Stimulated activated CD4-positive, alpha-beta T cell treated with anti-CD3 and anti-CD28 coated beads, Interleukin-1b, Interleukin-23, amount 100 ng/mL, for 4 hours (primary cell): ENCODE measurements at places on chromosomes 12 and 14.

DNA sequence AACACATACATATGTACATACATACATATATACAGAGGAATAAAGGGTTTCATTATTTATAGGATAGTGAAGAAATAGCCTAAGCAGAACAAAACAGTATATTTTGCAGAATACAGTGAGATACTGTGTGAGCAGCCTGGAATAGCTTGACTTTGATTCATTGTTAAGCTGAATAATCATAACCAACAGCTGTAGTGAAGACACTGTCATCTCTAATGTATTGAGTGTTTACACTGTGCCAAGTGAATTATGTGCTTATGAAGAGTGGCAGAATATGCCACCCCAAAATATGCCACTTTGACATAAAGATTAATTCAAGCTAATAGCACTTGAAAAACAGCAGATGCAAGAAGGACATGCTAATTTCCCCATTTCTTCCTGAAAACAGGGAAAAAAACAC, 48.2 kb upstream of the LRFN5 start:
- DNase-seq, result no peak

GRCh38 chr12:58575256-58575655, 345.0 kb downstream of the LRIG3 start:
- no peak for DNase-seq

DNA sequence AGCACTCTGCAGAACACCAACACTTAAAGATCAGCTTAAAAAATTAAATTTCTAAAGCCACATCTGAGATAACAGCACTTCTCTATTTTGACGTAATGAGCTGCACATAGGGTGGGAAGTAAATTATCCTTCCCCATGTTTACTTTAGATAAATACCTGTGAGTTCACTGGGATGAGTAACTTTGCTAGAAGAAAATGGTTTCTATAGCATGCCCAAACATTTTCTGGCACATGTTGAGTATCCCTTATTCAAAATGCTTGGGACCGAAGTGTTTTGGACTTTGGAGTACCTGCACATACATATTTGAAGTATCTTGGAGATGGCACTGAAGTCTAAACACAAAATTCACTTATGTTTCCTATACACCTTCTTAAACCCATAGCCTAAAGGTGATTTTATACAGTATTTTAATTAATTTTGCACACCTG, 6.6 kb downstream of the SLC38A2 start:
- DNase-seq, result no peak

DNA sequence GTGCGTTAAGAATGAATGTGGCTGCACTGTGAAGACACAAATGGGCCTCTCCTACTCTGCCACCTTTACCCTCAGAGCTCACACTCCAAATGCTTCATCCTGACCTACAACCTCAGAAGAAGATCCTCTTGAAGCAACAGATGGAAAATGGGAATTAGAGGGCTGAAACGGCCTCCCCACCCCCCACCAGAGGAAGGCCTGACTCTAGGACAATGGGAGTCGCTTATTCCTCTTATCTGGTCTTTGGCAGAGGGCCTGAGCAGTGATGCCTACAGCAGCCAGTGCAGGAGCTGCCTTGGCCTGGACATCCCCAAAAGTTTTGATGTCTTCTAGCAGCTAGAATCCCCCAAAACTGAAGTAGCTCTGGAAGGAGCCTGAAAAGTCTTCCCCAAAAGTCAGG, 29.2 kb downstream of the BTBD7 start:
- DNase-seq, result no peak

GRCh38 chr12:60168441-60168840, 572.6 kb downstream of the SLC16A7 start:
- no peak for DNase-seq

DNA sequence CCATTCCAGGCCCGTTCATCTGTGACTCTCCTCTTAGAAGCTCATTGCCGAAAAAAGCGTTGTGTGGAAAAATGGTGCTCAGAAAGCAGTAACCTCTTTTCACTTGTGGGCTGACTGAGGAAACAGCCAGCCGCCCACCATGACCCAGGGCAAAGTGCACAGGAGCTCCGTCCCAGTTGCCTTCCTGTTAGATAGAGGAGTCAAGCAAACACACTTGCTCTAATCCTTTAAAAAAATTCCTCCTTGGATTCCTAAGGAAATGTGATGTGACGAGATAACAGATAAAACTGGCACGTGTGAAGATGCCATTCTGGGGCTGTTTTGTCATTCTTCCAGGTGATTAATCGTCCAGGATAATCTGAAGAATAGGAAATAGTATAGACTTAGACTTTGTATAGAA, 396.8 kb upstream of the DDHD1 start:
- no peak for DNase-seq

GRCh38 chr14:65502676-65503124, 90.2 kb downstream of the FUT8 start:
- no peak for DNase-seq

- no peak for DNase-seq
Observed at GRCh38 chr14:98946940-98947339, 325.1 kb downstream of the BCL11B start.

DNA sequence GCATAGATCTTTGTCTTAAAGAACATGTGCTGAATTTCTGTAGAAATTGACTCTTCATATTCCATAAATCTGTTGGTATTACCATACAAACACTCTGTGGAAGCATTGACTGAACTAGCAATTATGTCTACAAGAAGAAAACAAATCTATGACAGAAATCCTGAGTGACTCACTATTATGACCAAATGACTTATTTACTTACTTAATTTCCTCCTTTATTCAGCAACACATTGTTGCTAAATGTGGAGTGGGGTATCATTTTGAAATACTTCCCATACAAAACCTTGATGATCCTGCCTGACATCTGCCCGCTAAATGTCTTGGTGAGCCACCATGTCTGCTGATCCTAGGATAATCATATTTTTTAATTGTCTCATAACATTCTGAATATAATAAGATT, 99.1 kb upstream of the SLCO1C1 start:
- DNase-seq, result no peak

- no peak for DNase-seq
Observed at GRCh38 chr12:90004319-90005074, 295.9 kb upstream of the ATP2B1 start.

- DNase-seq, result no peak
Observed at GRCh38 chr14:52327374-52328226, 13.5 kb downstream of the PTGER2 start.

GRCh38 chr12:69042970-69043369, 110.0 kb upstream of the CPM start:
- no peak for DNase-seq

DNA sequence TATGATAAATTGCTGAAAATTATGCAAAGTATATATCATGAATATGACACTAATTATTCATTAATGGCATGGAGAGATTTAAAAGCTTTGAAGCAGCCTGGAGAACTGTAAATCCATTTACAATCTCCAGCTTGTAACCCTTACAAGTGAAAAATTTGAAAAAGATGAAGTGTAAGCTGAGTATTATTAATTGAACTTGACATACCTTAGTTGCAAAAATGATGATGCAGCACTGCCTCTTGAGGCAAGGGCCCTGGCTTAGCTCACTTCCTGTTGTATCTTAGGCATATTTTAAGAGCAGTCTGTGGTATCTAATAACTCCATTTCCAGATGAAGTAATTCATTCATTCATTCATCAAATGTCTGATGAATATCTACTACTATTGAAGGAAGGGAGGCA, 158.6 kb downstream of the ANO4 start:
- no peak for DNase-seq

GRCh38 chr14:20743556-20743955, 2.1 kb upstream of the EDDM3A start:
- no peak for DNase-seq

- DNase-seq, result no peak
Observed at GRCh38 chr12:24775073-24775472, 173.8 kb downstream of the BCAT1 start.

DNA sequence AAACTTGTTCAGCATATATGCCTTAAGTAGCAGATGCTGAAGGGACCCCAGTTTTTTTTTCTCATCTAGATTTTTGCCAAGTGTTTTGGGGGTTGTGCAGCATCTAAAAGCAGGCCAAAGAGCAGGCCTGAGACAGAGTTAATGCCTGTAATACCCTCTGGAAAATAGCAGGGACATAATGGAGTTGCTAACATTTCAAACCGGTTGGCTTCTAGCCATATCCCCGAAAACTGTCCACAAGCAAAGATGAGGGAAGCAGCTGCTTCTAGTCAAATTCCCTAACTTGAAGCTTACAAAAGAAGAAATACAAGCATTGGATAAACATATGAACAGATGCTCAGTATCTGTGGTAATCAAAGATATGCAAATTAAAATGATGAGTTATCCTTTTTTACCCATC, 52.1 kb upstream of the AEBP2 start:
- DNase-seq, result no peak

DNA sequence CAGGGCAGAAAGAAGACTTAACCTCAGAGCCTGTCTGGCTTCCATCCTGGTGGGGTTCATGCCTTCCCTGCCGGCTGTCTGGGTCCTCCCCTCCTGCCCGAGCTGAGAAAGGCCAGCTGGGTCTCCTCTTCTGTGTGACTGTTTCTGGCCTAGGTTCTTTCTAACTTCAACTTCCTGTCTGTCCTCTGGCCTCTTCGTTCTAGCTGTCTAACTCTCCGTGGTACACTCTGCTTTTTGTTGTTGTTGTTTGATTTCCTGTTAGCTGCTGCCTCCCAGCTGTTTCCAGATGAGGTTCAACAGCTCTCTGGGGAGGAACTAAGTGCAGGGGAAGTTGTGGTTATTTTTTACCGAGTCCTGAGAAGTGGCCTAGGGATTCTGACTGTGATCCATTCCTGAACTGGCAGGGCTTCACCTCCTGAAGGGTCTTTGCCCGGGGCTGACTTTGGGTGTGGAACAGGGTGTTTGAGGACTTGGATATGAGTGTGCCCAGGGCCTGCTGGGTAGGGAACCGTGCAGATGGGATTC, 3.2 kb downstream of the MLXIP start:
- DNase-seq, result no peak

DNA sequence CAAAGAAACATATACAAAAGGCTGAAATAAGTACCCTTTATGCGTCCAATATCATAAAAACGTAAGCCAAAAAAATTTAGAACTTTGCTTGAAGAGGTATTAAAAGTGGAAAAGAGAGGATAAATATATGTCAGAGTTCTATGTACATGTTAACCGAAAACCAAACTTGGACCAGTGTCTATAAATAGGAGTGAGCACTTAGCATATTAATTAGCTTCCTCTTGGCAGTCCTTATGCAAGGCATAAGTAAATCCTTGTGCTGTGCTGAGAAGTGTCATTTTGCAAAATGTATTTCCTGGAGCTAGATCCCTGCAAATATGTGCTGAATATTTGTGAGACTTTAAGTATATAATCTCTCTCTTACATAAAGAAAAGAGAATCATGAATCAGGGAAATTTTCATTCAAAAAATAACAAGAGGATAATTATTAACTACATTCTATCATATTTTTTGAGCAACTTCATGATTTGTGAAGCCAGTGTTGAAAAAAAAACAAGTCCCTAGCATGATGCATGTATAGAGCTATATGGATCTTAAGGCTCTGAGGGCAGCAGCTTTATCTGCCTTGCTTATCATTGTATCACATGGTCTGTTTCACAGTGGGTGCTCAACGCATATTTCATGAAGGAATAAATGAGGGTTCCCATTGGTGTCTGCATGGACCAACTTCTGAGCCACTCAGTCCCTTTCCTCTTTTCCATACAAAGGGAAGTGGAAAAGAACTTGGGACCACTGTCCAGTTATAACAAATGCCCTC, 326.1 kb downstream of the PDZRN4 start:
- DNase-seq, result no peak

- DNase-seq, result no peak
Observed at GRCh38 chr12:89346741-89347324, 5.5 kb downstream of the DUSP6 start.

DNA sequence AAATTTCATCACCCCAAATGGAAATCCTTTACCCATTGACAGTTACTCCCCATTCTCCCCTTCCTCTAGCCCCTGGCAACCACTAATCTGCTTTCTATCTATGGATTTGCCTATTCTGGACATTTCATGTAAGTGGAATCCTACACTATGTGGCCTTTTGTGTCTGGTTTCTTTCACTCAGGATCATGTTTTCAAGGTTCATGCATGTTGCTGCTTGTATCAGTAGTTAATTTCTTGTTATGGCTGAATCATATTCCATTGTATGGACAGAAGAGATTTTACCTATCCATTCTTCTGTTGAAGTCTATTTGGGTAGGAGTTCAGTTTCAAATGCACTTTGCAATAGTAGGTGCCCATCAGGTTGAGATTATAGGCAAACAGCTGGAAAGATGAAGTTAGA, 1.4 kb downstream of the RFC5 start:
- no peak for DNase-seq

GRCh38 chr12:132475304-132476037, 14.5 kb upstream of the FBRSL1 start:
- no peak for DNase-seq

DNA sequence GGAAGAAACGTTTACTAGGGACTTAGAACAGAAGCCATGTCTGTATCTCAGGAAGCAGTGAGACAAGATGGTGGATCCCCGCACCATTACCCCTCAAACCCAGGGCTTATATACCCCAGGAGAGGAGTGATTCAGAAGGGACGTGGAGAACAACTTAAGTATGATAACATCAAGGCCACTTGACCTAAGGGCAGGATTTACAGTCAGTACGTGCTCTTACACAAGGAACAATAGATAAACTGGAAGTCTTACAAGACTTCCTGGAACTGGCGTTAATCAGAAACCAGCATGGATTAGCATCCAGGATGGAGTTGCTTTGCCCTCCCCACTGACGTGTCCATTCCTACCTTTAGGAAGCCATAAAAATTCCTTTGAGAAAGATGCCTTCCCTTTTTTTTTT, 8.6 kb upstream of the ETFBKMT start:
- DNase-seq, result no peak

DNA sequence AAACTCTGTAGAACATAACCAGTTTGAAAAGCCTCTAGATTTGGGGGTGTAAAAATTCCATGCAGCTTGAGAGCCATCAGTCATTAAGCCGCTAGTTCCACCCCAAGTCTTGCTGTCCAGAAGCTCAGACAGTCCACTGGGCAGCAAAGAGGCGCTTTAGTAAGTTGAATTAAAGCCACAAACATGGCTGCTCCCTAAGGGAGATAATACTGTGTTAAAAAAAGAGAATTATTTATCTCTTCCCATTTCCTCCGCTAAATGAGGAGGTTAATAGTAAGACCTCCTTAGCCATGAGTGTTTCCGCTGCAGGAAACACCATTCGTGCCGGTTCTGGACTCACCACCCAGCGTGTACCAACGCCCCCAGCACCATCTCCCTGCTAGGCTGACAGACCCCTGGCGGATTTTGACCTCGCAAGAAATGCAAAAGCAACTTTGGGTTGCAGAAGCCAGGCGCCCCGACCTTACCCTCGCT, 536 bp downstream of the TM7SF3 start:
- no peak for DNase-seq

DNA sequence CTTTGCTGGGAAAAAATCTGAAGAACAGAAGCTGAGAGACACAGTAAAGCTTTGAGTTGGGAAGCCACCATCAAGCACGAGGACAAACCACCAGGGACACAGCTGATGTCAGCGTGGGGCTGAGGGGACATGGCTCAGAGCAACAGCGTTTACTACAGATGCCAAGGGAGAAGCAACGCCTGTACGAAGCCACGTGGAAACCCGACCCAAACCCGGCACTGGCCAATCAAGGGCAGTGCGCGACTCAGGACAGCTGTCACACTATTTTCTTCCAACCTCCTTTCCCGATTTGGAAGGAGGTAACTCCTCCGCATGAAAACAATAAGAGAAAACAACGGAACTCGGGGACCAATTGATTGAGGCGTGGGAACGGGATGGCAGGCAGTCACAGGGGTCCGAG, 20.2 kb upstream of the CHGA start:
- no peak for DNase-seq

GRCh38 chr14:84894254-84894653, 635.7 kb upstream of the FLRT2 start:
- no peak for DNase-seq

GRCh38 chr14:97788364-97788763, 991.2 kb downstream of the VRK1 start:
- no peak for DNase-seq
